ENCODE measurements at places on chromosomes 1 and 21. TPM values are rescaled to one million over a fixed set of nuclear protein-coding genes. Genes with fewer than 3 reads are reported as not detected.

Gene GSTM5
- 6.2 TPM for total RNA-seq

Gene KRTAP11-1
- not detected for total RNA-seq

Gene CLK2
- 55.5 TPM for total RNA-seq

- H3K4me1 ChIP-seq: no peaks in the 10 kb centered on the region
- no peak overlapping the region for H3K4me3 ChIP-seq
- peak; percentile 24 for DNase-seq
- H3K36me3 ChIP-seq: no peaks in the 10 kb centered on the region
Measured at GRCh38 chr1:95604771-95605170, 370.8 kb downstream of the RWDD3 start.

DNA sequence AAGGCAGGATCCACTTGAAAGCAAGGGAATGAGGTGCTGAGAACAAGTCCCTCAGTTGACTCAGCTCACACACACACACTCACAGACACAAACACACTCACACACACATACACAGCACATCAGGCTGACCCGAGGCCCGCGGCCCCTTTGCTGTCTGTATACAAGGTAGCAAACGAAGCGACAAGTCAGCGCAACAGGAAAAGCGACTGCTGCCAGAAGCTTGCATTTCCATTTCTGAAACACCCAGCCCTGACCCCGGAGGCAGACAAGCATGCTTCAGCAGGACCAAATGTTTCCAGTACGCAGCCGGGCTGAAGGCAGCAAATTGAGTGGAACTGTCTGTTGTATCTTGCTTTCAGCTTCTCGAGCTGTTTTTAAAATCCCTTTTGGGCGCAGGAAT lies 501.6 kb downstream of the NPHP4 start:
- H3K36me3 ChIP-seq: no peaks in the 10 kb centered on the region
- H3K4me3 ChIP-seq: no peak overlapping the region
- peaks cover 15% of the 10 kb centered on the region for H3K4me1 ChIP-seq
- peak; percentile 64 for DNase-seq
- H3K27me3 ChIP-seq: peaks cover 3% of the 10 kb centered on the region

- no peaks in the 10 kb centered on the region for H3K36me3 ChIP-seq
- DNase-seq: no peak
- H3K4me3 ChIP-seq: no peak overlapping the region
- H3K27me3 ChIP-seq: no peaks in the 10 kb centered on the region
- no peak overlapping the region for H3K27ac ChIP-seq
- no peaks in the 10 kb centered on the region for H3K4me1 ChIP-seq
Measured at GRCh38 chr1:171367436-171367835, 53.5 kb downstream of the FMO4 start.

GRCh38 chr1:14340002-14340785 lies 258.3 kb upstream of the KAZN start:
- H3K4me1 ChIP-seq: no peaks in the 10 kb centered on the region
- H3K36me3 ChIP-seq: no peaks in the 10 kb centered on the region
- no peak for DNase-seq
- no peaks in the 10 kb centered on the region for H3K27me3 ChIP-seq
- no peak overlapping the region for H3K27ac ChIP-seq
- no peak overlapping the region for H3K4me3 ChIP-seq

Measured in lung (tissue), 17 donors.